ENCODE measurements at places on chromosomes 11 and 22.

DNA sequence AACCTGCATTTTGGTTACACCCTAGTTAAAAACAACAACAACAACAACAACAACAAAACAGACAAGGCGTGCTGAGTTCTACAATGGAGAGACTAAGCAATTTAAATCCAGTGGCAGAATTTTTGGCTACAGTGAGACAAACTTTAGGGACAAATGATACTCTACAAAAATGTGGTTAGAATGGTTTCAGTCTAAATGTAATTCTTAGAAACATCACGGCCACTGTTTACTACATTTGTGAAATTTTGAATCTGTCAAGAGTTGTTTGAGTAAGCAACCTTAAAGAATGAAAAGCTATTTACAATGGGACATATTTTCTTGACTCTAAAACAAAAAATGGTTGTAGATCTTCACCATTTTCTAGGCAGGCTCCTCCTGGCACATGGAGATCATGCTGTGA is 259.4 kb downstream of the SWAP70 start:
- no peak for DNase-seq

GRCh38 chr22:24455751-24456426 is 28.5 kb downstream of the ADORA2A start:
- no peak for DNase-seq

GRCh38 chr11:91263496-91264365 is 960.9 kb upstream of the FAT3 start:
- DNase-seq, result no peak

DNA sequence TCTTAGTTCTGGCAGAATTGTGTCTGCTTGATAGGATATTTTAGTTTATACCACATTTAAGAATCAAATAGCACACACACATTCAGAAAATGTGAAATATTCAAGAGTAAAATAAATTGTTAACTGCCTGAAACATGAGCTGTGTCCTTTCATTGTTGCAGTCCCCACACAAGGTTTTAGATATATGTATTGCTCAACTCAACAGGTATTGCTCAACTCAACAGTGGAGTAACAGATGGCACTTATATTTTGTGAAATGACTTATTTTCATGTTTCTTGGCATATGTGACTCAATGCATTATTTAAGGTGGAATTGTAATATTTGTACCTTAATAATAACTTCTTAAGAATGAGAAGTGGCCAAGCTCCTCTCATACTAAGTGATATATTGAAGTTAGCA is 760.3 kb downstream of the CNTN5 start:
- no peak for DNase-seq

DNA sequence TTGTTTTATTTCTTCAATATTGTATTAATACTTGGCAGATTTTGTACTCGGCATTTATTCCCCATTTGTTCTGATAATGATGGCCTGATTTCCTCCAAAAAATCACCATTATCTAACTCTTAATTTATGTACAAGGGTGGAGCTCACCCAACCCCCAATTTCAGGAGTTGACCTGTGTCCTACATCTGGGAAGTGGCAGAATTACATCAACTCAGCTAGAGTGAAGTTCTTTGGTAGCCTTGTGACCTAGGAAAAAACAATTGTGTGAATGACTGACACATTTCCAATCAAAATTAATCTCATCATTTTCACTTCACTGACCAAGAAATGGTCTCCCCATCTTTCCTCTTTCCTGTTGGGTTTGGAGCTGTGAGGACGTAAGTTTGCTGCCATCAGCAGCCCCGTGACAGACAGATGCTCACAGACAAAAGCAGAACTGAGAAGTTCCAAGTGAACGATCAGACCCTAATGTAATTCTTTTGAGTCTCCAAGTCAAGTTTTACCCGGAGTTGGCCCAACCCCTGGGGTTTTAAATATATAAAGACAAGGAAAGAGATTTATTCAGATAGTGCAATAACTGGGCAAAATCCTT is 16.6 kb upstream of the MS4A6E start:
- no peak for DNase-seq

DNA sequence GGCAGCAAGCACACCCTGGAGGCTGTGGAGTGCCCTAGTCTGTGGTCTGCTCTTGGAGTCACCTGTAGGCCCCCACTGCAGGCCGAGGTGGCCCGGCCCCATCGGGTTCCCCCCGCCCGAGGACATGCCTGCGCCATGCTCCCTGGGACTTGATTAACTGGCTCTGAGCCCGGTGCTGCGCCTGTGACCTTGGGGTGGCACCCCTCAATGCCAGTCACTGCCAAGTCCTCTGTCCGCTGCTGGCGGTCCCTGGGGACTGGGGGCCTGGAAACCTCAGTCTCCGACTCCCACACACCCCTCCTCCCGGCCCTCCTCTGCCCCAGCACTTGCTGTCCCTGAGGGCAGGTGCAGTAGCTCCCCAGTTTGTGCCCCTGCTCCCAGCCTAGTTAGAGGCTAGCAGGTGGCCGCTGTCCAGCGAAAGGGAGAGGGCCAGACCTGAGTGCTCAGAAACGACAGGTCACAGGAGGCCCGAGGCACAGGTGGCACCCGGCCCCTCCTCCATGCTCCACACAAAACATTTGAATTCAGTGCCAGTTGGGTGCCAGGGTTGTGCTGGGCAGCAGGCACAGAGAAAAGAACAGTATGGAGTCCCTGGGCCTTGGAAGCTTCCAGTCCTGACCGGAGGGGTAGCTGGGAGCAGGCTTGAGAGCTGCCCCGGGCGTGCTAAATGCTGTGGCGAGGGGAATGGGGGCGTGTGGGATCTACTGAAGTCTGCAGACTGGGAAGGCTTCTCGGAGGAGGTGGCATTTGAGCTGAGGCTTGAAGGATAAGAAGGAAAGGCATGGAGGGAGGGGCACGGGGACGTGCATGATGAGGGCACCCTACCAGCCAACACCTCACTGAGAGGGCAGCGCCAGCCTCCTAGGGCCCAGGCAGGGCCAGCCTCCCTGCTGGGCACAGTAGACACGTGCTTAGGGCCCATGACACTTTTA is 16.4 kb upstream of the FLRT1 start:
- DNase-seq, result no peak

GRCh38 chr11:11572386-11572785 is 49.4 kb downstream of the GALNT18 start:
- no peak for DNase-seq

All from activated T-helper 1 cell treated with anti-CD3 and anti-CD28 coated beads, Interleukin-2, amount 50 U/mL, for 16 hours (primary cell).